ENCODE measurements at places on chromosomes 2 and 18. TPM values are rescaled to one million over a fixed set of nuclear protein-coding genes. Genes with fewer than 3 reads are reported as not detected.

The MAPRE2 gene
- total RNA-seq, result 53.8 TPM

The BUB1 gene
- 5.9 TPM for total RNA-seq

The UGT1A4 gene
- not detected for total RNA-seq

The PHOSPHO2 gene
- 6.3 TPM for total RNA-seq

The RESP18 gene
- not detected for total RNA-seq

The GREB1 gene
- total RNA-seq, result 0.69 TPM

The FSHR gene
- not detected for total RNA-seq

The IL36B gene
- not detected for total RNA-seq

The RFTN2 gene
- not detected for total RNA-seq

Data from activated B cell treated with CpG ODN at 0.5 μM for 24 hours (primary cell).